ENCODE measurements at places on chromosomes 5 and 9.

DNA sequence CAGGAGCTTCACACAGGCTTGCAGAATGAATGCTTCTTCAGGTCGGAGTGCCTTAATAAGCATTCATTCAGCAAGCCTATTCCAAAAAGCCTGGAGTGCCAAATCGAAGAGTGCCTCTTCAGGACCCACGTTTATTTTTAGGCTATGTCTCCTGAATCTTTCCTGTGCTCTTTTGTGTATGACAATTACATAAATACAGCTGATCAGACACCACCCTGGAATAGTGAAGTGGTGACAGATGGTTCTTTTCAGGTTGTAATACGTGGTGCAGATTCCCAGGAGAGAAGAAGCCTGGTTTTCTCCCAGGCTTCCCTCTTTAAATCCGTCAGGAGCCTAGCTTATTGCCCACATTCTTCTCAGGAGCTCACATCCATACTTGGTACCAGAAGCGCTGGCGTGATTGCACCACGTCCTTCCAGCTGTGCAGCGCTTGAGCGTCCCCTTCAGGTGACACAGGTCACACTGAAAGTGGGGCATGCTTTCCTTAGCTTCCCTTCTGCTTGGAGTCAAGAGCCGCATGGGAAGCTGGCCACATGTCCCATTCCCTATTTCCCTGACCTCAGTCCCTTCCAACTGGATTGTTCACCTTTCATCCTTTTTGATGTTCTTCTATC lies 123.1 kb downstream of the ADCY2 start:
- no peak for DNase-seq

DNA sequence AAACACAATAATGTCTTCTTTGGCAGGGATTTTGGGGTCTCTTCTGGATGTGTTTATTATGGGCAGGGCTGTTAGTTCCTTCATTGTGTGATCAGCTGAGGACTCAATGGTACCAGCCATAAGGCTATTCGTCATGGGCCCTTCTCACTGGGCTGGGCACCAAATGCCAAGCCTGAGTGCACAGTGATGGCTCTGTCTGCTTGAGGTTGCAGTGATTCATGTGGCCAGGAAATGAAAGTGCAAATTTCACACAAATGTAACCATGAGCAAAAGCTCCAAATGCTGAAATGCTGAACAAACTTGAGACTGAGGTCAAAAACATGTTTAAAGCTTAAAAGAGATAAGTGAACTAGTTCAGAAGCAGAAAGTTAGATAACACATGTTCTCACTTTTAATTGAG lies 191.0 kb downstream of the TARS1 start:
- DNase-seq, result no peak

GRCh38 chr5:136809382-136809781 lies 444.0 kb upstream of the TRPC7 start:
- DNase-seq, result no peak

DNA sequence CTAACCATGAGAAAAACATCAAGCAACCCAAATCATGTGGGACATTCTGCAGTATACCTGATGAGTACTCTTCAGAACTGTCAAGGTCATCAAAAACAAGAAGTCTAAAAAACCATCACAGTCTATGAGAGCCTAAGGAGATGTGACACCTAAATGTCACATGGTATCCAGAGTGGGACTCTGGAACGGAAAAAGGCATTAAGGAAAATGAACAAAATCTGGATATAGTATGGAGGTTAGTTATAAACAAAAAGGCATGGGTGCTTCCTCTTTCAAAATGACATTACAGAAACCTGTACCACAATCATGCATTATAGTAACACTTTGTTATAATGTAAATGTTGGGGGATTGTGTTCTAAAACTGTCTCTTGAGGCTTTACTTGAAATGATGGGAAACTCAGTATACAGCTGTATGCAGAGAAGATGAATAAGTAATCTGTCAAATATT lies 47.4 kb downstream of the PRKACG start:
- DNase-seq, result no peak
